ENCODE measurements at places on chromosomes 12 and 14.

DNA sequence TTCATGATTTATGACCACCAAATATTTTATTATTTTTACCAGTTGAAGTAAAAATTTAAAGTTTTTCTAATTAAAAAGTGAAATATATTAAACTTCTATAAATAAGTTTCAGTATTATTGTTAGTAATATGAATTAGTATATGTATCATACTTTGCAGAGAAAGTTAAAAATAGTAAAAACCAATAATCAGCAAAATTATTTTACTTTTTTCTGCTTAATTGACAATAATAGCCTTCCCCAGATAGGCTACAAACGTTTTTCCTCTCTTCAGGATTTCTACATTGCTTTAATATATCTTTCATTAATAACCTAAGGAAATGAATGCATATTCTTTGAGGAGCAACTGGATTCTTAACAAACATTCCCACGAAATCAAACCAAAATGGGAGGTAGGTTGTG, 543.5 kb downstream of the ETNK1 start:
- no peak overlapping the region for H3K4me3 ChIP-seq
- no peaks in the 10 kb centered on the region for H3K36me3 ChIP-seq
- H3K27me3 ChIP-seq, result no peaks in the 10 kb centered on the region
- no peak overlapping the region for H3K27ac ChIP-seq
- no peaks in the 10 kb centered on the region for H3K4me1 ChIP-seq

DNA sequence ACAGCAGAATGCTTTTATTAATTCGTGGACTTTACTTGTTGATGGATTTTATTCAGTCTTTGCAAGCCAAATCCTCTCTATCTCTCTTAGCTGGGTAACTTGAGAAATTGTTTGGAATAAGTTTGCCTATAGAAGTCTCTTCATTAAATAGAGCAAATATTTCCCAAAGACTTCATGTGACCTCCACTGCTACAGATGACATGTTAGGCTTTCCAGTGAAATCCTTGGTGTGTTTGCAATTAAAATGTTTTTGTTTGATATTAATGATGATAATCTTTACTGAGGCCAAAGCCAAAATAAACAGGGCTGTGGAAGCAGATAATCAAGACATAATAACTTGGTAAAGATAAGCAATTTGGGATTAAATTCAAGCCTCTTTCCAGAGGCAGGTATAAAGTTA, 4.4 kb downstream of the MYF6 start:
- DNase-seq, result no peak
- H3K4me1 ChIP-seq, result no peaks in the 10 kb centered on the region
- H3K4me3 ChIP-seq, result no peak overlapping the region

GRCh38 chr12:30269496-30269895, 426.2 kb downstream of the IPO8 start:
- no peak overlapping the region for H3K27ac ChIP-seq
- no peak overlapping the region for H3K4me3 ChIP-seq
- no peaks in the 10 kb centered on the region for H3K36me3 ChIP-seq

- H3K27me3 ChIP-seq, result no peaks in the 10 kb centered on the region
- H3K36me3 ChIP-seq, result peaks cover 2% of the 10 kb centered on the region
- no peak for DNase-seq
- peaks cover 32% of the 10 kb centered on the region for H3K4me1 ChIP-seq
Measured at GRCh38 chr12:123441523-123442164, 5.2 kb upstream of the RILPL2 start.

DNA sequence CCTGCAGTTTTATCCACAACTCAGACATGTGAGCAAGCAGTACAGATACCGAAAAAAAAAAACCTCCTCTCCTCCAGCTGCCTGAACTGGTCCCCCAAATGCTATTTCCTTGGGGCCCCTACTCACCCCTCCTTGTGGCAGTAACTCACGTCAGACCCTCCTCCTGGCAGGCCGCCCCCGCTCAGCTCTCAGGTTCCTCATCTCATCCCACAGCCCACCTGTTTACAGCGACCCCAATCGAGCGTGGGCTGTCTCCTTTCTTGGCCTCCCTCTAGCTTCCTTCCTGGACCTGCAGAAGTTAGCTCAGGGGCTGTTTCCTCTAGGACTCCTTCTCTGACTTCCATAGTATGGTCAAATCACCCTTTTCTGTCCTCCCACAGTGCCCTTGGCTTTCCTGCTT, 455.3 kb downstream of the BCL11B start:
- no peak overlapping the region for H3K27ac ChIP-seq
- DNase-seq, result no peak

DNA sequence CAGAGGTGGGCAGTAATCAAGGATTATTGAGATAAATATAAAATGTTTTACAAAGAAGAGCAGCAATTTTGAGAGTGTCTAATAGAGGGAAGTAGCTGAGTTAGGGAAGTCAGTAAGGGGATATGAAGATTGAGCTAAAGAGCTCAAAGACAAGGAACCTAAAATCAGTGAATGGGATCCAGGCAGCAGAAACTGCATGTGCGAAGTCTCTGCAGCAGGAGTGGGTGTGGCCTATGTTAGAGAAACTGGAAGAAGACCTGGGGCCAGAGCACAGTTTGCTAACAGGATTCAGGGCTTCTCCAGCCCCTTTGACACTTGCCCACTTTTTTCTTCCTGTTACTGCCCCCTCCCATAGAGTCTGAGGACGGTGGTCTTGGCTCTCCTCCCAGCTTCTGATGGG, 36.3 kb upstream of the PLXNC1 start:
- no peak overlapping the region for H3K4me3 ChIP-seq
- no peak for DNase-seq
- no peaks in the 10 kb centered on the region for H3K36me3 ChIP-seq
- peaks cover 6% of the 10 kb centered on the region for H3K27me3 ChIP-seq

DNA sequence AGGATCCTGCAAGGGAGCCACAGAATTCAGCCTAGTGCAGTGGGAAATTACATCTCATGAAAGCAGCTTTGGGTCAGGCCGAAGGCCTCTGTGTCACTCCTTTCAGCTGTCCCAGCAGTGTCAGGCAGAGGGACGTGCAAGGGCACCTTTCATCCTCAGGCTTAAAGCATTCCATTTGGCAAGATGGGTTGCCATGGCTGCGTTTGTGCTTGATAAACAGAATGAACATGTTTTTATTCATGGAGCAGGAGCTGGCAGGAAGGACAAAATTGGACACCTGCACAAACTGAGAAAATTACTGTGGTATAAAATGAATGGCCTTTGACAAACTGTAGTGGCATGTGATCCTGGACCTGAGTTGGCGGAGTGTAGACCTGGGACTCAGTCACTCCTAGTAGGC, 29.4 kb downstream of the ACAD10 start:
- no peak for DNase-seq
- no peaks in the 10 kb centered on the region for H3K4me1 ChIP-seq
- peaks cover 20% of the 10 kb centered on the region for H3K36me3 ChIP-seq
- no peak overlapping the region for H3K27ac ChIP-seq

GRCh38 chr12:26789731-26790644, 43.0 kb downstream of the ITPR2 start:
- no peaks in the 10 kb centered on the region for H3K27me3 ChIP-seq
- H3K4me3 ChIP-seq, result no peak overlapping the region
- H3K27ac ChIP-seq, result no peak overlapping the region

DNA sequence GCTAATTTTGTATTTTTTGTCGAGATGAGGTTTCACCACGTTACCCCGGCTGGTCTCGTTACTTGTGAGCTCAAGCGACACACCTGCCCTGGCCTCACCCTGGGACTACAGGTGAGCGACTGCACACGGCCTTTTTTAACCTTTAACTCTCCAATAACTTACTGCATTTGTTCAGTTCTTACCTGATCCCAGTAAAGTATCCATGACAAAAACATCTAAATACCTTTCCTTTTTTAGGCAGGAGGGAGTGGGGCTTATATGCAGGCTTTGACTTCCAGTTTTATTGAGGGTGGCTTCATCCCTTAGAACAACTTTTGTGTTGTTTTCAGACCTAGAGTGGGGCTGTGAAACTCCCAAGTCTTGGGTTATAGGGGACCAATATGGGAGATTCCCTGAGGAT, 68.3 kb downstream of the DENND5B start:
- no peak overlapping the region for H3K4me3 ChIP-seq
- H3K27me3 ChIP-seq, result peaks cover 4% of the 10 kb centered on the region
- H3K27ac ChIP-seq, result no peak overlapping the region

- H3K36me3 ChIP-seq, result peaks cover 3% of the 10 kb centered on the region
- no peaks in the 10 kb centered on the region for H3K27me3 ChIP-seq
- H3K27ac ChIP-seq, result no peak overlapping the region
- no peak for DNase-seq
Measured at GRCh38 chr12:104677441-104678089, 220.8 kb downstream of the CHST11 start.

- peaks cover 64% of the 10 kb centered on the region for H3K4me1 ChIP-seq
- no peak for DNase-seq
- no peaks in the 10 kb centered on the region for H3K27me3 ChIP-seq
- no peak overlapping the region for H3K4me3 ChIP-seq
- peaks cover 2% of the 10 kb centered on the region for H3K36me3 ChIP-seq
Measured at GRCh38 chr14:70896981-70897380, 10.3 kb upstream of the PCNX1 start.

DNA sequence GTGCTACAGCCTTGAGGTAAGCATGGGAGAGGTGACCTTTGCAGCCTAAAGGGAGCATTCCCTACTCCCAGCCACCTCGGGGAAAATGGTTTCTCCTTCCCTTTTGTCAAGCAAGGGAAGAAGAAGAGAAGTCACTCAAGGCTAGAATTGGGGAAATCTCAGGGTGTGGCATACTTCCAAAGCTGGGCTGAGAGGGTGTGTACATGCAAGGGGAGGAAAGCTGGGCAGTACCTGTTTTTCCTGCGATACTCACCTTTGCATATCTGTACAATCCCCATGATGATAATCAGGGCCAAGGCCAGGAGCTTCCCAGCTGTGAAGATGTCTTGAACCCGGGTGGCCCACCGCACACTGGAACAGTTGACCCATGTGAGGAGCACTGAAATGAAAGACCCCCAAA, 23.8 kb upstream of the CEBPE start:
- no peaks in the 10 kb centered on the region for H3K4me1 ChIP-seq
- DNase-seq, result no peak
- no peak overlapping the region for H3K4me3 ChIP-seq
- H3K27ac ChIP-seq, result no peak overlapping the region

GRCh38 chr12:23113781-23114180, 488.8 kb downstream of the ETNK1 start:
- H3K4me3 ChIP-seq, result no peak overlapping the region
- no peaks in the 10 kb centered on the region for H3K4me1 ChIP-seq
- H3K27ac ChIP-seq, result no peak overlapping the region
- H3K27me3 ChIP-seq, result no peaks in the 10 kb centered on the region
- no peak for DNase-seq

DNA sequence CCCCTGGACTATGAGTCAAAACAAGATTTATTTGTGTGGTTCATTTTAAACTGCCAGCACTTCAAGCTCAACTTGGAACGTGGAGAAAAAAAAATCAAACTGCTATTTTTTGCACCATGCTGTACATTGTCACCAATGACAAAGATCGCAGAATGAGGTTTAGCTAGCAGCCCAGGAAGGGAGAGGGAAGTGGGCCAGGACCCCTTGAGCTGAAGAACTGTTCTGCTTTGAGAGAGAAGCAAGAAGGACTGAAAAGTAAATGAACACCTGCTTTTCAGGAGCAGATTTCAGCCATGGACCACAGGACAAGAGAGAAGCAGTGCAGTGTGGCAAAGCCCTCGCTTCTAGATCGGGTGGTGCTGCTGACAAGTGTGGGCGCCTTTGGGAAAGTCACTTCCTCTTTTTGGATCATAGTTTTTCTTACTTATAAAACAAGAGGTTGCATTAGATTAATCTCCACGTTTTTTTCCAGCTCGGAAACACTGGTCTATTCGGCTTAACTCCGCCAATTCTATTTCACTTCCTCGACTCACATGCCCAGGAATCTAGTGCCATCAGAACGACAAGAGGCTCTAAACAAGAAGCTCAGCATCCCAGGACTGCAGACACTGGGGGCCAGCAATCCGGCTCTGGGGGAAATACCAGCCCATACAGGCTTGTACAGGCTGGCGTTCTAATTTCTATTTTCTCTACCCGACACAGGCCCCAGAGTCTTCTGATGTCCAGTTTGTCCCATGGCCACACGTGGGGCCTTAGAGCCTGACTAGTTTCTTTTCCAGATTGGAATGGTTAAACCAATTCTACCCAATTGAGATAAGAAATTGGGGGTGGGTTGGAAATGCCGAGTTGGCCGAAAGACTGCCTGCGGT, 129.9 kb downstream of the CRACR2A start:
- no peaks in the 10 kb centered on the region for H3K27me3 ChIP-seq
- H3K27ac ChIP-seq, result peak overlapping the region; percentile 61
- H3K4me3 ChIP-seq, result no peak overlapping the region

- H3K27me3 ChIP-seq, result peaks cover 25% of the 10 kb centered on the region
- no peaks in the 10 kb centered on the region for H3K4me1 ChIP-seq
- DNase-seq, result no peak
- H3K36me3 ChIP-seq, result no peaks in the 10 kb centered on the region
- H3K4me3 ChIP-seq, result no peak overlapping the region
Measured at GRCh38 chr14:104031384-104031783, 54.1 kb upstream of the ASPG start.

DNA sequence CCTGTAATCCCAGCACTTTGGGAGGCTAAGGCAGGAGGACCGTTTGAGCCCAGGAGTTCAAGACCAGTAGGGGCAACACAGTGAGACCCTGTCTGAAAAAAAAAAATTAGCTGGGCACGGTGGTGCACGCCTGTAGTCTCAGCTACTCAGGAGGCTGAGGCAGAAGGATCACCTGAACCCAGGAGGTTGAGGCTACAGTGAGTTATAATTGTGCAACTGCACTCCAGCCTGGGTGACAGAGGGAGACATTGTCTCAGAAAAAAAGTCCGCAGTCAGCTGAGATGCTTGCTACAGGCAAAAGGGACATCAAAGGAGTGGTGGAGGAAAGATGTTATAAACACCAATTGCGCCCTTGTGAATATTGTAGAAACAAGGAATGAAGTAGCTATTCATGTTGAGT, 77.8 kb downstream of the NDUFA12 start:
- H3K27ac ChIP-seq, result no peak overlapping the region

DNA sequence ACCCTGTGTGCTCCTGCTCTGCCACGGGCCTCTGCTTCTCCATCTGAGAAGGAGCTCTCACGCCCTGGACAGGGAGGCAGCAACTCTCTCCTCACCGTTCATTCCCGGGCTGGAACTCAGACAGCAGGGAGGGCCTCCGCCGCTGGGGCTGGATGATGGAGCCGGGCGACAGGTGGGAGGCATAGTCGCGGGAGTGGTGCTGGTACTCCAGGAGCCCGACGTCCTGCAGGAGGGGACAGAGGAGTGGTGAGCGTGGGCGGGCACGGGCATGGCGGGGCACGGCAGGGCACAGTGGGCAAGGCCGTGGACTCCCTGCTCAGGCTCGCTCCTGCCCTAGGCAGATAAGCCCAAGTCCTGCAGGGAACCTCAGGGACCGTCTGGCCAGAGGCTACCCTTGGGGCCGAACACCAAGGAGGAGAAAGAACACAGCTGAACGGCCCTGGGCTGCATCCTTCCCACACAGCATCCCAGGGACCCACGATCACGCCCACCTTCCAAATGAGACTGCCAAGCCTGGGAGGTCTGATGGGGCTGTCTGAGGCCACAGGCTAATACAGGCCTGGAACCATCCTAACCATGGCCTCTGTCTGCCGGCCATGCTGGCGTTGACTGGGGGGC, 81.0 kb downstream of the NCOR2 start:
- peaks cover 17% of the 10 kb centered on the region for H3K4me1 ChIP-seq
- no peak for DNase-seq
- peak overlapping the region; percentile 11 for H3K27ac ChIP-seq
- peaks cover 14% of the 10 kb centered on the region for H3K36me3 ChIP-seq

GRCh38 chr14:24607635-24608514, 1.6 kb downstream of the GZMH start:
- peaks cover 2% of the 10 kb centered on the region for H3K27me3 ChIP-seq
- H3K27ac ChIP-seq, result peak overlapping the region; percentile 62
- no peak for DNase-seq
- no peaks in the 10 kb centered on the region for H3K36me3 ChIP-seq
- H3K4me3 ChIP-seq, result no peak overlapping the region
